IMR-90 (cell line): ENCODE measurements at places on chromosomes 2 and 18.
A peak's percentile ranks its signal among the peaks of the same experiment; 100 is the strongest.

DNA sequence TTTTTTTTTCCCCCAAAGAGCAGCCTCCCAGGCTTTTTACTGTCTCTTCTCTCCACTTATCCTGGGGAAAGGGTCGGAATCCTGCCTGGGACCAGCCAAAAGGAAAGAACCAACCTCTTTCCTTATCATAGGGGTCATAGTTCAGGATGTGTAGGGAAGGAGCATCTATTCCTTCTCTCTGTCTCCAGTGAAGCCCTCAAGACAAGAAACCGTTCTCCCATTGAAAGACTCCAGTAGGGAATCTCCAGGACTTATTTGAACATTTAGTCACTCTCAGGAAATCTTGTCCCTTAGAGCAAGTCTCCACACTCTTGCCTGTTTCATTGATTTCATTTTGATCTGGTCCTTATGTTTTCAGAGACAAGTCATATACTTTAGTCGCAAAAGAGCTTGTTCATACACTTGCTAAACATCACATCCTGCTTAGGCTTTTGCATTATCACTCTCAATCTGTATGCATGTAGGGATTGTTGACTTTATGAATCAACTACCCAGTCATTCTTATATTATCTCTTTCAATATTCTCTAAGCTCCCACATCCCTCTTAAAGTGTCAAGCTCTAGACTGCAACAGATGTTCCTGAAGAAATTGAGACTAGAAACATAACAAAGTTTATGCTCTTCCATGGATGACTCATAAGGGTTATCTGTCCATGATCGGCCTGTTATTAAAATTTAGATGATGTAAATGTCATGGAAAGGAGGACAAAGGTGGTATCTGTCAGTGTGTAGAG lies 116.2 kb upstream of the ST6GAL2 start:
- DNase-seq = peak; percentile 61

- DNase-seq = no peak
These were observed 146.5 kb downstream of the CABLES1 start for GRCh38 chr18:23281626-23282436.

DNA sequence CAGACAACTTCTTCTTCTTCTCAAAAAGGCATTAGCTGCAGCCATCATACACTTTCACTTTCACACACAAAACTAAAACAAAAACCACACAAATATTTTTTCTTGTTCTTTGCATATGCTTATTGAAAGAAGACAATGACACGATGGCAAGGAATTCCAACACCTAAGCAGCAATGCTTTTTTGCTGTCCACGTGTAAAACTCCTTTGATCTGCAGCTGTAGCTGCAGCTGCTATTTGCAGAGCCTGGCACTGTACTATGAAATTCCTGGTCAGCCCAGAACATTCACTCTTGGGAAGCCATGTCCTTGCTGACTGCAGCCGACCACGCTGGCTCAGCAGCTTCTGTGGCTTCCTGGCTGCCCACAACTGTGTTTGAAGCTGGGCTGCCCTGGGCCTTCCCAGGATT lies 316.2 kb downstream of the CDH2 start:
- peak; percentile 2 for DNase-seq

DNA sequence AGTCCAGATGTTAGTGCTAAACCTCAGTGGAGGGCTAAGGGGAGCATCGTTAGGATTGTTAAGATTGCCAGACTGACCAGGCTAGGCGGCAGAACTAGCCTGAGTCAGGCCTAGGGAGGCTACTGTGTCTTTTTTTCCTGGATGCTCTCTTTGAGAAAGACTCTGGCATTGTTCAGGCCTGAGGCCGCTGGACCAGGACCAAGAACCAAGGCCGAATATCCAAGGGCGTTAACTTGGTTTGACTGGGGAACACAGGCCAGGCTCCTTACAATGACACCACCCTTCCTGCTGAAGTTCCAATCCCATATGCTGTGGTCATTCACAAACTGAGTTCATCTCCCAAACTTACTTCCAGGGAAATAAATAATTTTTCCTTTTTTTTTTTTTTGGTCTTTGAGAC lies 10.6 kb downstream of the HTRA2 start:
- no peak for DNase-seq

DNA sequence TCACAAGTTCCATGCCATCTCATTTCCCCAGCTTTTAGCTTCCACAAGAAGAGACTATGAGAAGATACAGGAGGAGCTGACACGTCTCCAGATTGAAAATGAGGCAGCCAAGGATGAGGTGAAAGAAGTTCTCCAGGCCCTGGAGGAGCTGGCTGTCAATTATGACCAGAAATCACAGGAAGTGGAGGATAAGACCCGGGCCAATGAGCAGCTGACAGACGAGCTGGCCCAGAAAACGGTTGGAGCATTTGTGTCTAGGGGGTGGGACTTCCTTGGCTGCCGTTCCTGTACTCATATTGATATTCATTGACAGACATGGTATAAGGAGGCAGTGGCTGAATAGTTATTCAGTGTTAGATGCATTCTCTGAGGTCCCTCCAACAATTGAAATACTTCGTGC lies 57.2 kb upstream of the LYPD6B start:
- DNase-seq = no peak

DNA sequence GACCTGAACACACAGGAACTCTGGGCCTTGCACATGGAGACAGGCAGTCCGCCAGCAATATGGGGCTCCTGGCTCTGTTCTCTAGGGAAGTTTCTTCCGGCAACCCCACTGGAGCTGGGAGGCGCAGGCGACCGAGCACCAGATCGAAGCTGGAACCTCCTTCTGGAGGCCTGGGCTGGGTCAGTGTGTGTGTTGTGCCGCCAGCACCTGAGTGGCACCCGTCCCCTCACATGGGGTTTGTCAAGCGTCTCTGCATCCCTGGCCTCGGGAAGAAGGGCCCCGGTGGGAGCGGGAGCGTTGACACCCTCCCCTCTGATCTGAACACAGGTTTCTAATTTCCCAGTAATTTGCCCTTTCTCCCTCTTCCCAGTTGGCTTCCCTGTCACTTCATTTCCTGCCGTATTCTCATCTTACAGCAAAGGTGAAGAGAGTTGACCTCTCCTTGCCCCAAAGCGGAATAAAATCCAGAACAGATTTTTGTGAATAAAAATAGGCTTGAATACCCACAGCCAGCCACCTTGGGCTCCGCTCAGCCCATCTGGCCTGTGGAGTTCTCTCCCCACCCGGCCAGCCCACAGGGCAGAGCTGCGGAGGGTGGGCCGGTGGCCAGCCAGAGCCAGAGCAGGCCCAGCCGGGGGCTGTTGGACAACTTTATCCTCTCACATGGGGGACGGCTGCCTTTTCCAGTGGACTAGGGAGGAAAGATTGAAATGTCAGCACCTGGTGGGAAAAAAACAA lies 85.9 kb downstream of the APOB start:
- no peak for DNase-seq

GRCh38 chr18:49500201-49500921 lies 13.3 kb upstream of the C18orf32 start:
- DNase-seq = no peak

DNA sequence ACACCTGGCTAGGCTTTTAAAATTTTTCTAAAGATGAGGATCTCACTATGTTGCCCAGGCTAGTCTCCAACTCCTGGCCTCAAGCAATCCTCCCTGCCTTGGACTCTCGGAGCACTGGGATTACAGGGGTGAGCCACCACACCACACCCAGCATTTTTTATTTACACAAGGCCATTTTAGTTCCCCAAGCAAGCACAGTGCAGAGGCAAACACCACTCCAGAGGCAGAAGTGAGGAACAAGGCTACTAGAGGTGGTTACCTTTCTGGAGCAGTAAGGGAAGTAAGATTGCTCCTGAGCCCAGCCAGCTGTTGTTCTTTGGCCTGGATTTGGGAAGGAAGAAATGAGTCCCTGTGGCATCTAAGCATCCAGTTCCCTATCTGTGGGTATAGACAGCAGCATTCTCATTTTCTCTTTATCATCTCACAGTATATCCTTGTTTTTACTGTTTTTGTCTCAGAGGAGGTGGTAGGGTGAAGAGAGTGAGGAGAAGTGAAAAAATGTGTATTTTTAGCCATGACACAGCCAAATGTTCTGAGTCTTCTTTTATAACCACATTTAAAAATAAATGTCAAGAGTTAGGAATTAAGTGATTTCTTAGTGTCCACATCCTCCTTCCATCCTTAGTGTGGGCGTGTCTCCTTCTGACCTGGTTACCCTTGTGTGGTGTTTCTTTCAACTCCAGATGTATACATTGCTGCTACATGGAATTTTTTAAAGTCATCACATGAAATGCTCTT lies 10.5 kb upstream of the TTC39C start:
- DNase-seq = peak; percentile 63

- peak; percentile 47 for DNase-seq
These were observed 35.5 kb upstream of the CTDP1 start for GRCh38 chr18:79644006-79644665.

GRCh38 chr2:222064286-222064685 lies 234.5 kb downstream of the PAX3 start:
- no peak for DNase-seq

- no peak for DNase-seq
These were observed 677.8 kb downstream of the TSN start for GRCh38 chr2:122433123-122433754.

DNA sequence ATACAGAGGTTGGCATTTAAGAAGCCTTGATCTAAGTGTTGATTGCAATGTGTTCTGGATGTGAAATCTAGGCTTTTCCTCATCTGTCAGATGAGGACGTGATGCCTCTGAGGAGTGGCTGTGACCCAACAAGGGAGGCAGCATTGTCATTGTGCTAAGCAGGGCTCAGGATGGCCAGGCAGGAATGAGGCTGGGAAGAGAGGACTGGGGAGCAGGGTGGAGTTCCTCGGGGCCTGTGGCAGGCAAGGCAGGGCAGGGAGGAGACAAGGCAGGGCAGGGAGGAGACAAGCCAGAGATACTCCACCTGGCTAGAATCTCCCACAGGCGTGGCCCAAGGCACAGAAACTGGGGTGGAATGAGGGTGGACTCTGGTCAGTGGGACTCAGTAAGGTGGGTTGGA lies 116.6 kb downstream of the RPIA start:
- DNase-seq = no peak

- DNase-seq = no peak
These were observed 10.9 kb upstream of the EIF2AK3 start for GRCh38 chr2:88638123-88638650.

GRCh38 chr2:45741161-45741850 lies 89.8 kb downstream of the PRKCE start:
- DNase-seq = no peak

GRCh38 chr2:63301481-63301880 lies 250.9 kb downstream of the OTX1 start:
- DNase-seq = no peak

DNA sequence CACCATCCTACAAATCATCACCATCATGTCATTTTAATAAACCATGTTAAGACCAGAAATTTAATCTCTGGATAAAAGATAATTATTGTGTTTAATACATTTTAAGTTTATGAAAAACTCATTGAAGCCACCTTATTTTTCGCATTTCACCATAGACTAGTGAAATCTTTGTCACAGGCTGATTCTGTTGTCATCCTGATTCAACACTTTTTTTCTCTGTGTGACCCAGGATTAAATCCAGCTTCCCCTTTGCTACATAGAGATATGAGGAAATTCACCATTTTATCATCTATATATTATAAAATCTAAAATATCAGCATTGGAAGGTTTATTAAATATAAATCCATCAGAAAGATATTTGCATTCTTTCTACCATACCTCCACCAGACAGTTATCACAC lies 29.2 kb upstream of the MRO start:
- DNase-seq = no peak

DNA sequence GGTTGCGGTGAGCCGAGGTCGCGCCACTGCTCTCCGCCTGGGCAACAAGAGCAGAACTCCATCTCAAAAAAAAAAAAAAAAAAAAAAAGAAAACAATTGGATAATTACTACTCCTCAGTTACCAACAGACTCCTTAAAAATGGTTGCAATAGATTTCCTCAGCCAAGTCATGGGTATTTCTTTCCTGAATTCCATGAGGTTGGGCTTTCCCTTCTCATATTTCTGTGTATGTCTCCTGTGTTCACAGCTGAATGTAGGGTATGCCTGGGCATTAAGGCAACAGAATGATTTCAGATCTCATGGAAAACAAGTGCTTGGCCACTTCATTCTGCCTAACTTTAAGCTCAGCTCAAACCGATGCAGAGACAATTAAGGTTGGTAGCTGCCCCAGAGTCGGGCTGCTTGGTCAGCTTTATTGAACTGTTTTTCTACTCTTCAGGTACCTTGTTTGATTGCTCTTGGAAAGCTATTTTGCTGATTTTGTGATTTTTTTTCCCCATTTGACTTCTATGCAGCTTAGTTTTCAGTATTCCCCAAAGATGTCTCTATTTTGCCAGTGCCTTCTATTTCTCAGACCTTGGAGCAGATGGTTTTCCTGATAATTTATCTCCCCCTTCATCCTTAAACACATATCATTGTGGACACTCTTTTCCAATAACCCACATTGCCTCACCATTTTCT lies 24.8 kb downstream of the KIF5C start:
- no peak for DNase-seq

DNA sequence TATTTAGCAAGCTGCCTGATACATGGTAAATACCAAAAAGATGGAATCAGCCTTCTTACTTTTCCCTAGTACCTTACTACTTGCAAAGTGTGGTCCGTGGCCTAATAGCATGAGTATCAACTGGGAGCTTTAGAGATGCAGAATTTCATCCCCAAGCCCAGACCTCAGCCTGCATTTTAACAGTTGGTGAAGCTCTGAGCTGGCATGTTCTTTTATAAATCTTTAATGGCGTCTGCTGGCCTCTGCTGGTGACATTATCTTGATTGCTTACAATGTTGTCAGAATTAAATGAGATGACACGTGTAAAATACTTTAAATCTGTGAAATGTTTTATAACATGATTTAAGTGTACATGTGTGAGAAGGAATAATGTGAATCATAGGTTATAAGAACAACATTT lies 115.1 kb upstream of the NOSTRIN start:
- peak; percentile 2 for DNase-seq

- DNase-seq = no peak
These were observed 5.6 kb downstream of the WNT10A start for GRCh38 chr2:218885981-218886947.

- DNase-seq = peak; percentile 71
These were observed 3.7 kb downstream of the FBXO48 start for GRCh38 chr2:68463287-68463877.

DNA sequence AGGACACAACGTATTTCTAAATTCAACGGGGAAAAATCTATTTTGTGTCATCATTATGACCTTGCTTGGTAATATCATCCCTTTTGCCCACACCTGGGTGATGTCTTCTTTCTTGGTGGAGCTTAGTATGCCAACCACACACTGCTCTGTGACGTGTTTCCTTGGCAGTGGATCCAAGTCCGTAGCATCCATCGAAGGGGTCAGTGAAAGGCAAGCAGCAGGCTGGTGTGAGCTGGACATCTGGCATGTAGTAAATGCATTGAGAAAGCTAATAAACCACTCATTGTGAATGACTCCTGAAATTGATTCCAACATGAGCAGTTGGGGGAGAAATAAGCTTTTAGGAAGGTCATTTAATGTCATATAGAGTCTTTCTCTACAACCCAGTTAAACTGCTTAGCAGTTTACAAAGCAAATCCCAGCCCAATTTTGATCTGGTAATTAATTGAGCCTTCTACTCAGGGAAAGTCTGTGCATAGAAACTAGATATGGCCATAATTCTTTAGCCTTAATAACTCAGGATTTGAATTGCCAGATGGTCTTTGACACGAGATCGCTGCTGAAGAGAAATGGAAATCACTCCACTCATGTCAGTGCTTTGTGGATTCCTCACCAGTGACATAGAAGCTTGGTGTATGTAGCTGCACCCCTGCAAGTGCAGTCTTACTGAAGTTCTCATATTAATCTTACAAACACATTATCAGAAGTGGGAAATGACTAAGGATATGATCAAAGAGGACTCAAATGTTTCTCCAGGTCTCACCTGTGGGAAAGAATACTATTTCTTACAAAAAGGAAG lies 494.8 kb downstream of the CMPK2 start:
- peak; percentile 6 for DNase-seq
